ENCODE measurements at places on chromosomes 16 and 17.

DNA sequence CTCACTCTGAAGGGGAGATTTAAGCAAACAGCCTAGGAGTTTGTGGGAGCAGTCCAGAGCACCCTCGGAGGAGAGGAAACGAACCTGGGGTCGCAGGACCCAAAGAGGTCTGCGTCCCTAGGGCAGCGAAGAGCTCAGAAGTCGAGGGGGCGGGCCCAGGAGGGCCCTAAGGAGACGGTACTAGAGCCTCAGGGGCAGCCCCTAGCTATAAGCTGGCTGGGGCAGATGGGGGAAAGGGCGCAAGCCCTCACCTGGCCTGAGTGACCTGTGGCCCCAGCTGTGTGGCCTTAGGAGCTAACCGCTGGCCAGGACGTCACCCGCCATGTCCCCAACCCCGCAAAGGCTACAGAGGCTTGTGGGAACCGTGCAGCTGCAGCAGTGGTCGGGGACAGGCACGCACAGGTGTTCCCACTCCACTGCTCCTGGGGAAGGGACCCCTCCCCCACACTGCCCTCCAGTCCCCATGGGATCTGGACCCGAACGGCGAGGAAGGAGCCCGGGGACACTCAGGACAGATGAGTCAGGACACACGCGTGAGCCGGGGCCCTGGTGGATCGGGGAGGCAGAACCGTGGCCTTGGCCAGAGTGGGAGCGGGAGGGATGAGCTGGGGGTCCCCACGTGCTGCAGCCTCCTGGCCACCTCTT, 2.0 kb upstream of the CTRB2 start:
- no peak for DNase-seq

- no peak for DNase-seq
These were observed 316.6 kb downstream of the SLC39A11 start for GRCh38 chr17:72775919-72776318.

GRCh38 chr16:87834005-87834667, 35.2 kb downstream of the SLC7A5 start:
- DNase-seq: no peak

DNA sequence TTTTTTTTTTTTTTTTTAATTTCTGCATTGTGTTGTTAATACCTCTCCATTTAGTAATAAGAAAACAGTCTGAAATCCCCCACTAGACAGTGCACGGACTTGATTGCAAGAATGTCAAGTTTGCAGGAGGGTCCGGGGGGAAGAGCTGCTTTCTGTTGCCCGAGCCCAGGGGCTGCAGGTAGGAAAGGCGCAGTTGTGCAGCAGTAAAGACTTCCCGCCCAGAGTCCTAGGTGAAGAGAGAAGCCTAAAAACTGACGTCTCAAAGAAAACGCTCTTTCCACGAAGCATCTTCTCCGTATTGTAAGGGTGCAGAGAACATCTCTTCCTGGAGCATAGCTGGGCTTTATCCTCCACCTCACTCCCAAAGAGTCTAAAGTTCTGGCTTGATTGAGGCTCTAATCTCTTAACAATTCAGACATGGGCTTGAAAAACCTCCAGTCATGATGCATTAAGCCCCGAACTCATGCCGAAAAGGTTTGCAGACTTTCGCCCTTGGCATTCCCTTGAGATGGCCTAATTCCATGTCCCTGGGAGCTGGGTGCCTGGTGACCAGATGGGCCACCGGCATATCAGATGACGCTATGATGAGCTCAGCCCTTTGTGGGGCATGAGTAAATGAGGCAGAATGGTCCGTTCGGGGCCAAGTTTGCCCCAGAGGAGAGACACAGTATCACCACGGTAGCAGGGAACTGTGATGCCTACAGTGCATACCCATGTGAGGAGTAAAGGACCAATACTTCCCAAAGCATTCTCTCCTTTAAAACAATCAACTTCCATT, 436.2 kb upstream of the ZFHX3 start:
- no peak for DNase-seq

DNA sequence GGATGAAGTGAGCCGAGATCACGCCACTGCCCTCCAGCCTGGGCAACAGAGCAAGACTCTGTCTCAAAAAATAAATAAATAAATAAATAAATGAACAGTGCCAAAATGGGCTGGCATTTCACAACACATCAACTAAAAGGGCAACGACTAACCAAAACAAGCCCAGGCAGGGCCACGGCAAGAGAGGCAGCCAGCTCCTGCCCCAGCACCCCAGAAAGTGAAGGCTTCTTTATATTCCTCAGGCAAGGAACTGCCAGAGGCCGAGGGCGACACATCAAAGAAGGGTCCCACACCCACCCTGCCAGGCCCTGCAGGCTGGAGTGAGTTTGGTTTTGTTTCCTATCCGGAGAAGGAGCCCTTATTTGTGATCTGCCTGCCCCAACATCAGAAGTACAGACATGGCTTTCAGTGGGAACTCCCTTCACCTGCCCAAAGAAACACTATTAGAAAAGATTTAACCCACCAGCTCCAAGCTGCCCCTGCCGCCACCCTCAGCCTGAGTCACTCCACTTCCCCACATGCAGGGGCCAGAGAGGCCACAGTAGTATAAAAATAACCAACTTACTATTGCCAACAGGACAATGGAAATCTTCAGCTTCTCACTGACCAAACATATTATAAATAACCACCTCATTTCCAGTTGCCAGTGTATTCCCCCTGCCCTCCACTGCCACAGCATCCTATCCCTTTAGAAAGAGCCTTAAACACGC, 8.0 kb downstream of the FBXO31 start:
- DNase-seq: no peak

- no peak for DNase-seq
These were observed 97.7 kb downstream of the RPGRIP1L start for GRCh38 chr16:53605831-53606400.

- no peak for DNase-seq
These were observed 38.4 kb downstream of the HIC1 start for GRCh38 chr17:2093349-2093748.

- DNase-seq: no peak
These were observed 444 bp downstream of the HELZ start for GRCh38 chr17:67244431-67245072.

DNA sequence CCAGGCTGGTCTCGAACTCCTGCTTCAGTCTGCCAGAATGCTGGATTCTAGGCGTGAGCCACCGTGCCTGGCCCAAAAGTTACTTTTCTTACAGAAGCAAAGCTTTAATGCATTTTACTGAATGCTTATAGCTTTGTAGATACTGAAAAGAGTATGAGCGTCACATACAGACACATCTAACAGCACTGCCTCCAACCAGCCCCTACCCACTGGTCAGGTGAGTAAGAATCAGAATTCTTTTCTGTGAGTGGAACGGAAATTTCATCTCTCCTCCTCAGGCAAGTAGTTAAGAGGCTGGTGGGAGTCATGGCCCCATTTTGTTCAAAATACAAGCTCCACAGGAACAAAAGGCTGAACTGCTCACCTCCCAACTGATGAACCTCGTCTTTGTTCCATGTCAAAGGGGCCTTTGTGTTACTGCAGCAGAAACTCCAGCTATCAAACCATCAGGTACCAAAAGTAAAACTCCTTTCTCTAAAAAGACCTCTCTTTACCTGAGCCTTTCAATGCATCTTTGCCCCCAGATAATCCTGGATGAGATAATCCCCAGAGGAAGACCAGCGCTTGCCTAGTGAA, 92.4 kb upstream of the RPH3AL start:
- no peak for DNase-seq

DNA sequence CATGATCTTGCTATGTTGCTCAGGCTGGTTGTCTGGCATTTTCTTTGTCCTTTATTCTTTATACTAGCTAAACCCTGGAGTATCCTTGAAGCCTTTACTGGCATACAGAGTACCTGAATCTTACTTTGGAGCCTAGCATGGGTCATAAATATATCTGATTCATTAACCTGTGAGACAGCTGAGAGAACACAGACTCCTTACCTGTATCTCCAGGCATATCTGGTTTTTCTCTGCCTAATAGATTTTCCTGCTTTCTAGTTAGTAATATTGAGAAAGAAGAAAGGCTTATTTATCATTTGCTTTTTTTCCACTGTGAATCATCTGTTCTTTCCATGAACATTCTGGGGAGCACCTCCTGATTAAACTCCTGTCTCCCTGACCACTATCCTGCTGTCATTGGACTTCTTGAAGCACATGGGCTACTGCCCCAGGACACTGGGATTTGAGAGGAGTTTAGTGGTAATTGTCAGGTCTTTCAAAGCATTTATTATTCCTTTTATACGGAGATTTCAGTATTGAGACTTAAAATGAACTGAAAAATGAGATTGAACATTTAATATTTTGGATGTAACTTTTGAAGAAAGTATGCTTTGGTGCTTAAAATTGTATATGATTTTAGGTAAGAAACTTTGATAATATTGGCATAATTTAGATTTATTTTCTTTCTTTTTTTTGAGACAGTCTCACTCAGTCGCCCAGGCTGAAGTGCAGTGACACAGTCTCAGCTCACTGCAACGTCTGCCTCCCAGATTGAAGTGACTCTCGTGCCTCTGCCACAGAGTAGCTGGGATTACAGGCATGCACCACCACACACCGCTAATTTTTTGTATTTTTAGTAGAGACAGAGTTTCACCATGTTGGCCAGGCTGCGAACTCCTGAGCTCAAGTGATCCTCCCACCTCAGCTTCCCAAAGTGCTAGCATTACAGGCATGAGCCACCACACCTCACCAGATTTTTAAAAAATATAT, 8.6 kb downstream of the PDP2 start:
- DNase-seq: no peak

GRCh38 chr16:2195322-2196161, 863 bp downstream of the CASKIN1 start:
- DNase-seq: no peak

DNA sequence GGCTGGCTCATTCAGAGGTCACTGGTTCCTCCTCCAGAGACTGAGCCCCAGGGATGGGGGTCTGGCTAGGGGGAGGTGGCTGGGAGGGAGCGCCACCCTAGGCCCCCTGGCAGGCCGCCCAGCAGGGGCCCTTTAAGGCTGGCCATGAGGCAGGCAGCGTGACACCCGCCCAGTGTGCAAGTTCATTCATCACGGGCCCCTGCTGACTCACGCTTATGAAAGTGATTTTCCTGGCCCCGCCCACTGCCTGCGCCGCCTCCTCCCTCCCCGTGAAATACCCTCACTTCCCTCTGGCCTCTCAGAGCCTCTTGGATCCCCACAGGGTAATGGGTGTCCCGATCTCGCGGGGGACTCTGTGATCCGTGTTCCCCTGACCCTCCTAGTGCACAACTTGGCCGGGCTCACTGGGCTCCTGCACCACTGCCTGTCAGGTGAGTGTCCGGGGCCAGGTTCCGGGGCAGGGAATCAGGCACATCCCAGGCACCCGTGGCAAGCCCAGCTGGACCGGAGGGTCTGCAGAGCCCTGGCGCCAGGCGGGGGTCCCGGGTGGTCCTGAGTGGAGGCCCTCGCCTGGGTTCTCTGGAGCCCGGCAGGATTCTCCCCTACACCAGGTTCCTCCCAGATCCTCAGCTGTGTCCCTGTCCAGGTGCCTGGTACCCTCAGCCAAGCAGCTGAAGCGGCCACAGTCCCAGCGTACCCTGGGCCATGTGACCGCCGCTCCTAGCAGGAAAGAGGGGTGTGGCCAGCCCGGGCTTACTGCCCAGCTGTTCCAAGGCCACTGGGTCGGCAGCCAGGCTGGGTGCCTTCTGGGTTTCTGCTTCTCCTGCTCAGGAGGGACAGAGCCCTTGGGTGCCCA, at the start of gene OSGIN1:
Gene OSGIN1, plus strand, starts transcription at position 301 of the 856 bp plus-strand sequence. CDS start 4,432 bp downstream, outside the sequence.
- peak; percentile 90 for DNase-seq
